ENCODE measurements at places on chromosomes 13 and 19.

DNA sequence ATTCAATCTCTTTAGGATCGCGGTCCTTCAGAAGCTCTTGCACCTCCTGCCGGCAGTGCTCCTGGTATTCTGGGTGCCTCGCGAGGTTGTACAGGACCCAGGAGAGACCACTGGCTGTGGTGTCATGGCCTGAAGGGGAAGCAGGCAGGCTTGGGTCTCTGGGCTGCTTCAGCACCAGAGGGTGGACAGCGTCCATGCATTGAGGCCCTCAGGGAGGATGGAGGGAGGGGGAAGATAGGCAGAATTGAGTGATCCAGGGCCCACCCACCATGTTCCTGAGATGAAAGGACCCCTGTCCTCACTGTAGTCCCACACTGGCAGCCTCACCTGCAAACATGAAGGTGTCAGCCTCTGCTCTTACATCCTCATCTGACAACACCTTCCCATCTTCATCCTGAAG is 17.9 kb upstream of the OR10H5 start:
- DNase-seq: no peak

- DNase-seq: no peak
These were observed 16.5 kb upstream of the ATP8B3 start for GRCh38 chr19:1828279-1829238.

- DNase-seq: no peak
These were observed 5.3 kb upstream of the NECTIN2 start for GRCh38 chr19:44840811-44841210.

GRCh38 chr19:55358943-55359908 is 3.8 kb downstream of the GARIN5B start:
- peak; percentile 93 for DNase-seq

- DNase-seq: no peak
These were observed 367.0 kb downstream of the NALCN start for GRCh38 chr13:101049166-101049850.

DNA sequence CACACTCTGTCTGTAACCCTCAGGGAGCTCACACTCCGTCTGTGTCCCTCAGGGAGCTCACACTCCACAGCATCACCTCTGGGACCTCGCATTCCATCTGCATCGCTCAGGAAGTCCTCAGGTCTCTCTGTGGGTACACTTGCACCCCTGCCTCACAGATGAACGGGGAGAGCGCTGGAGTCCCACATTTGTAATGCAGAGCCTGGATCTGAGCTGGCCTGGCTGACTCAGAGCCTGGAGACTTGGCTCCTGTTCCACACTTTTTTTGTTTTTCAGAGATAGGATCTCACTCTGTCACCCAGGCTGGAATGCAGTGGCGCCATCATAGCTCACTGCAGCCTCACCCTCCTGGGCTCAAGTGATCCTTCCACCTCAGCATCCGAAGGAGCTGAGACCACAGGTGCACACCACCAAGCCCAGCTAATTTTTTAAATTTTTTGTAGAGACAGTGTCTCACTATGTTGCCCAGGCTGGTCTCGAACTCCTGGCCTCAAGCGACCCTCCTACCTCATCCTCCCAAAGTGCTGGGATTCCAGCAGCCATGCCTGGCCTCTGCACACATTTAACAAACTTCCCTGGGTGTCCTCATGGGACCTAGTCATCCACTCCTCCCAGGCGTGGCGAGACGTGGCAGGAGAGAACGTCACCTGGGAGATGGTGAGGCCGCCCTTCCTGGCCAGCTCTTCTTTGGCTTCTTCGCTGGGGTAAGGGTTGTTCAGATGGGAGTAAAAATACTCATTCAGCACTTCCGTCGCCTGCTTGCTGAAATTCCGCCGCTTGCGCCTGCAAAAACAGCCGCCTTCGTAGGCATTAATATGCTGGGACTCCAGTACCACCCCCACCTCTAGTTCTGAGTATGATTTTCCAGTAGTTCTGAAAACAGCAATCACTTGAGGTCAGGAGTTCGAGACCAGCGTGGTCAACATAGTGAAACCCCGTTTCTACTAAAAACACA is 31.0 kb downstream of the CILP2 start:
- no peak for DNase-seq

DNA sequence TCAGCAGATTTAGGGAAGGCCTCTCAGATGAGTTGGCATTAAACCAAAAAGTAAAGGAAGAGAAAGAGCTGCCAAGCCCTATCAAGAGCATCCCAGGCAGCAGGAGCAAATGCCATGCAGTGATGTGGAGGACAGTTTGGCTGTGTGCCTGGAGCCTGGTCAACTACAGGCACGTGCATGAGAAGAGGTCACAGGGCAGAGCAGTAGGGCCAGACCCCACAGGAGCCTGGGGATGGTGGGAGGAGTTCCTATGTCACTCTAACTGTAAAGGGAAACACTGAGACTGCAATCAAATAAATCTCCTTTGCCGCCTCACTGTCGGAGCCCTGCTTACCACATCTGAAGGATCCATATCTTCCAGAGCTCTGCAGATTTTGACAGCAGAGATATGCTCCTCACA is 240.5 kb downstream of the ENOX1 start:
- DNase-seq: peak; percentile 72

- no peak for DNase-seq
These were observed 2.3 kb downstream of the EEF2 start for GRCh38 chr19:3982701-3983541.

GRCh38 chr13:35648201-35648600 is 171.7 kb upstream of the MAB21L1 start:
- no peak for DNase-seq

DNA sequence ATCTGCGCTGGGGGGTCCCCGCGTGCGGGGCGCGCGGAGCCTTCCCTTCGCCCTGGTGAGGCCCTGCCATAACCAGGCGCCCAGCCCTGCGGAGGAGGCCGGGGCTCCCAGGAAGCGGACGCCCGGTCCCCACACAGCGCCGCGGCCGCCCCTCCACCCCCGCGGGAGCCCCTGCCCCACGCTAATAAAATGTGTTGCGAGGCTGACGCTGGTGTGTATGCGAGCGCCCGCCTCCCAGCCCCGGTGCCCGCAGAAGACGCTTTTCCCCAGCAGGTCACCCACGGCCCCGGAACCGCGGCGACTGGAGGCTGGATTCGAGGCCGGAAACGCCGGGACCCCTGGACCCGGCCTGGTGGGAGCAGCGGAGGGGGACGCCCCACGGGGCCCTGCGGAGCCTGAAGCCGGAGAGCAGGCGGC is 12.1 kb upstream of the CDC34 start:
- no peak for DNase-seq

DNA sequence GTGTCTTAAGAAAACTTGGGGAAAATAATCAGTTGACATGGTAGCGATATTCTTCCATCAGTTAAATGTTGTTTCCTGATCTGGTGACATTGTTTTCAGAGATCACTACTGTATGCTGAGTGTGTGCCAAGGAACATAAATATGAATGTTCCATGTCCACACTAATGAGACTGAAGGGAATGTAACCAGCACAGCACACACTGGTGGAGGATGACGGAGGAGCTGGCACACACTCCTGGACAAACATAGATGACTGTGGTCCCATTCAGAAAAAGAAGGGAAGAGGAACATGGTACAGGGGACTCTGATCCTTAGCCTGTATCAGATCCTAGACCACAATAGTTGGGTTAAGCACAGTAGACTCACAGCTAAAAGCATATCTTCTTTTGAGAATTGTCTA is 574.8 kb downstream of the MYO16 start:
- no peak for DNase-seq

DNA sequence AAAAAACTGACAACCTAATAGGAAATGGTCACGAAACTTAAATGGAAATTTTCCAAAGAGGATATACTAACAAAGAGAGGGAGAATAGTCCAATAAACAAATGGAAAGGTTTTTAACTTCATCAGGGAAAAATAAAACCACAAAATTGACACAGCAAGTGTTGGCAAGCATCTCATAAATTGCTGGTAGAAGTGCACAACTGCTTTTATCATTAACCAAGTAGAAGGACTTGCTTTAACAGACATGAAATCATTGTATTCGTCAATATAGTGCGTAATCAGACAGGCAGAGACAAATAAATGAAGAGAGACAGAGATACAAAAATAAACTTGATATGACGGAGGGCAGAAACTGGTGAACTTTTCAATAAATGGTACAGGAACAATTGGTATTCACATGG is 7.4 kb downstream of the TGDS start:
- no peak for DNase-seq

DNA sequence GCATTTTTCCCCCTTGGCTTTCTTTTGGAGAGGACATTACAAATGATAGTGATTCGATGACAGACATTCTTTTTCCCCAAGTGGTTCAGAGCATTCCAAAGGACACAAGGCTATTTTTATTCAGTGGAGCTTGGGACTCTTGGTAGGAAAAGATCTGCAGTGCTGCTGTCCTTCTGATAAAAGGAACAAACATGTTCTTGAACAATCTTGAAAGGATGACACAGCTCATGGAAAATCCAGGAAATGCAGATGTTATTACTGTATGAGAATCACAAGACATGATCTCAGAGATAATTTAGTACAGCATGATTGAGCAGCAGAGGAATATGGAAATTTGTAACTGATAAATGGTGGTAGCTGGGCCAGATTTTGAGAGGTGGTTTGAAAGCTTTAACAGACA is 96.2 kb upstream of the RFC3 start:
- no peak for DNase-seq

- DNase-seq: peak; percentile 53
These were observed 235.9 kb downstream of the KLF12 start for GRCh38 chr13:73898276-73898675.

GRCh38 chr13:29569253-29570050 is 26.0 kb downstream of the SLC7A1 start:
- DNase-seq: peak; percentile 34

DNA sequence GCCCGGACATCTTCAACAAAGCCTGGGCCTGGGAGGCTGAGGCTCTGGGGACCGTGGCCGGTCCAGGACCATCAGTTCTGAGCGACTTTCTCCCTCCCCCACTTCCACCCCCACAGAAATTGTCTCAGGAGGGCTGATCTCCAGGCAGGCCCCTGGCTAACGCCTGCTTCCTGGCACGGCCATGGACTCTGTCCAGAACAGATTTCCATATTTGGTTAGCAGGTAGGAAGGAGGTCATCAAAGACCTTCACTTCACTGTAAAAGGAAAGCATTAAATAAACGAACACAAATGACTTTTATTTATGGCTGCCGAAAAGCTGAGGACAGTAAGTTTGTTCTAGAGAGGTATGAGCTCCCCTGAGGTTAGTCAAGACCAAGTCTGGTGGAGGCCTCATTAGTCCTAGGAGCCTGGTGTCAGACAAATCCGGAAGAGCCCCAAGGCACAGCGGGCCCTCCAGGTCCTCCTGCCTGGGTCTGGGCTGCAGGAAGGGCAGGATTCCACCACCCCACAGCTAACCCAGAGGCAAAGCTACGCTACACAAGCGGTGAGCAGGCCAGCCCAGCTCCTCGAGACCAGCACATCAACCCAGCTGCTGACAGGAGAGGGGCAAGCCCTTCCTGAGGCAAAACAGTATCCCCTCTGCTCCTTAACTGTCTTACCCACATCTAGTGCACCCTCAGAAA is 4.6 kb upstream of the PLPP2 start:
- DNase-seq: no peak

DNA sequence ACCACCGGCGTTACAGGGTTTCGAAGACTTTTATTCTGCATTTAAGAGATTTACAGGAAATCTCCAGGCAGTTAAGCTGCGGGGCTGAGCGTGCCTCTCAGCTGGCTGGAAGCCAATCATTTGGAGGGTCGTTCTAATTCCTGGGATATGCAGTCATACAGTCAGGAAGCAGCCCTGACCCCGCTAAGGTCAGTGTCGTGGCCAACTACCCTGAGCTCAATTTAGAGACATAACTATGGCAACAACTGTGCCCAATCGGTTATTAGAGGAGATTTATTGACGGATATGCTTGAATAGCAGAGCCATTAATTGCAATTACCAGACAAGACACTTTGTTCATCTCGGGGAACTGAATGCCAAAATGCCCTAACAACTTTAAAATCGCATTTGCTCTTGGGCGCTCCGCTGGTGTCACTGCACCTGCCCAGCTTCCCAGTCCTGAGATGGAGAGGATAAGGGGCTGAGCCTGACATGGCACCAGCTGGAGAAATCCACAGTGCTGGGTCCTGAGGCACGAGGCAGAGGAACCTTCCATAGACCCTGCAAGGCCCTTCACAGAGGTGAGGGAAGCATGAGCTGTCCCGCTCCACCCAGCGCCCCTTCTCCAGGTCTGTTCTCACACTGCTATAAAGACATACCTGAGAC is 15.1 kb upstream of the ZNF507 start:
- DNase-seq: no peak

GRCh38 chr13:68023838-68024581 is 793.9 kb upstream of the PCDH9 start:
- peak; percentile 49 for DNase-seq

- no peak for DNase-seq
These were observed 6.0 kb upstream of the NKPD1 start for GRCh38 chr19:45166723-45167252.

GRCh38 chr13:18991060-18991459 is 190.6 kb downstream of the TUBA3C start:
- DNase-seq: no peak

DNA sequence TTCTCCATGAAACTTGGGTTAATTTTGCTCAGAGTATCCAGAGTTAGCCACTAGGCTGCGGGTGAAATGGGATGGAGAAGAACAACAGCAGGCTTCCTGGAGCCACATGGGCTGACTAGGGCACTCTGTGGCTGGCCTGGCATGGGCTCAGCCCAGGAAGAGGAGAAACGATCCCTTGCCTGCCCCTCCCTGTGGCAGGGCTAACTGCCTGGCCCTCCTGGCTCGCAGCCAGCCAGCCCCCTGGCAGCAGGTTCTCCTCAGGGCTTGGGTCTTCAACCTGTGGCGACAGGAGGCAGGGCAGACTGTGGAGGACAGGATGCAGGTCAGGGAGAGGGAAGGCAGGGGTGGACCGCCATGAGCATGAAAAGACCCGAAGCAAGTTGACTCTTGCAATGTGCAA is 78.7 kb upstream of the GPR183 start:
- peak; percentile 82 for DNase-seq

DNA sequence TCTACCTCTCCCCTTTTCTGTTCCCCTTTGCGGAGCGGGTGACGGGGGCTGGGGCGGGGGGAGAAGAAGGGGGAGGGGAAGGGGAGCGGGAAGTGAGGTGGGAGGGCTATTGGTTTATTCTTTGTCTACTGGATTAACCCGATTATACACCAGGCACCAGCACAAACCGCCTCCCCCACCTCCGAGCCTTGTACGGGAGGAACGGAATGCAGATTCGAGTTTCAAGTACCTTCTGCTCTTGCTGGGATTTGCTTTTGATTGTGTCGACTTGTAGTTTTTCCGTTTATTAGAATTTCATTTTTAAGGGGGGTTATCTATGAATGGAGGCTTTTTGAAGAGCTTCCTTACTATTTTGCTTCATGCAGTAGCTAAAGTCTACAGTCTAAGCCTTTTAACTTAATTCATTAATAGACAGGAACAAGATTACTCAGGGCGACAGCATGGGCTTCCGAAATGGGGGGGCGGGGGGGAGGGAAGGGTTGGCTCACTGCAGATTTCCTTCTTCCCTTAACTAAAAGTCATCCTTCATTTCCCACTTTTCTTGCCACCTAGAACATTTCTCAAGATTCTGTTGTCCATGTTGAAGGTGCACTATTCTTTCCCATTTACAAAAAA is 937 bp upstream of the SPRY2 start:
- DNase-seq: peak; percentile 8

- no peak for DNase-seq
These were observed 2.8 kb upstream of the A1BG start for GRCh38 chr19:58355908-58356765.

All from NCI-H69 (cell line).